ENCODE measurements at places on chromosomes 7 and 10.

- DNase-seq = no peak
These were observed 17.2 kb downstream of the AP5Z1 start for GRCh38 chr7:4792537-4793126.

- no peak for DNase-seq
These were observed 32.2 kb upstream of the COL13A1 start for GRCh38 chr10:69769395-69769992.

GRCh38 chr7:28180031-28180363, 598 bp downstream of the JAZF1 start:
- no peak for DNase-seq

- no peak for DNase-seq
These were observed 39.5 kb downstream of the RSU1 start for GRCh38 chr10:16777473-16778370.

DNA sequence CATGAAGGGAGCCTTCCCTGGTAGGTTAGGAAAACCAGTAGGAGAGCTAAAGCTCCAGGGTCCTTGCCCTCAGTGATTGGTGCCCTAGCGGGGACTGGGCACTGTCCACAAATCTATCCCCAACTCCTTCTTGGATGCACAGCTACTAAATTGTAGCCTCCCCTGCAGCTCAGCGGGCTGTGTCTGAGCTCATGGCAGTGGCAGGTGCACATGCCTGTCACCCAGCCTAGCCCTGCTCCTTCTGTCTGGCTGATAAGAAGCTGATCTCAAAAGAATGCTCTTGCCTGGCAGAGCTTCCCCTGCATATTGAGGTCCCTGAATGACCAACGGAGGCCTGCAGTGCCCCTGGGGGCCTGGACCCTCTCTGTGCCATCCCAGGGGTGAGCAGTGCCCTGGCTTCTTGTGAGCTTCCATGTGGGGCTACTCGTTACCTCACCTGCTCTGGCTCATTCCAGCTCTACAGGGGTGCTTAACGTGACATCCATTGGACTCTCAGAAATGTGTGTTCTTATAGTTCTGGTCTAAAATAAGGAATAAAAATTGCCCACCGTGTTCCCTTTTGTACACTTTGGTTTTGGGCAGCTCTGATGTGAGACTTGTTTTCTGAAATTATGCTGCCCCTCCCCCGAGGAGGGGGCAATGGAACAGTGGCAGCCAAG, 59.8 kb upstream of the ANTXRL start:
- no peak for DNase-seq

- DNase-seq = no peak
These were observed 51.8 kb upstream of the TRIL start for GRCh38 chr7:29009947-29010346.
